ENCODE measurements at places on chromosomes 7 and 10.

- DNase-seq: no peak
These were observed 9.4 kb upstream of the CD36 start for GRCh38 chr7:80629023-80629422.

GRCh38 chr7:71009636-71010035, 122.3 kb upstream of the GALNT17 start:
- no peak for DNase-seq

GRCh38 chr10:75203724-75204123, 6.9 kb upstream of the VDAC2 start:
- DNase-seq: no peak

DNA sequence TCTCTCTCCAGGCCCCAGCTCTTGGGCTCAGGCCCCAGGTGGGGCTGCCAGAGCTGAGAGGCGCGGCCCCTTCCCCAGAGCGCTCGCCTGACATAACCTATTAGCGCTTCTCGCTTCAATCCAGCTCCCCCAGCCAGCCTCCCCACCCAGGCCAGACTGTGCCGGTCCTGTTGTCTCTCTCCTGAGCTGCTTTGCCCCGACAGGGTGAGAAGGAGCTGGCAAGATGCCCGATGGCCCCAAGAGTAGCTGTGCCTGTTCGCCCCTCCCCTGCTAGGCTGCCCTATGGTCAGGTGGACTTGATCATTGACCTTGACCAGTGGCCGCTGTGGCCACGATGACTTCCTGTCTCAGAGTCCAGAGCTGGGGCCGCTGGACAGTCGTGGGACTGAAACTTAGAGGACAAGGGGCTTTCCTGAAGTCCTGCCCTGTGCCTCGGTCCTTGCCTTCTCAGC, 9.1 kb downstream of the TMEM270 start:
- DNase-seq: no peak

- no peak for DNase-seq
These were observed 13.8 kb downstream of the TCF7L2 start for GRCh38 chr10:112963835-112964234.

DNA sequence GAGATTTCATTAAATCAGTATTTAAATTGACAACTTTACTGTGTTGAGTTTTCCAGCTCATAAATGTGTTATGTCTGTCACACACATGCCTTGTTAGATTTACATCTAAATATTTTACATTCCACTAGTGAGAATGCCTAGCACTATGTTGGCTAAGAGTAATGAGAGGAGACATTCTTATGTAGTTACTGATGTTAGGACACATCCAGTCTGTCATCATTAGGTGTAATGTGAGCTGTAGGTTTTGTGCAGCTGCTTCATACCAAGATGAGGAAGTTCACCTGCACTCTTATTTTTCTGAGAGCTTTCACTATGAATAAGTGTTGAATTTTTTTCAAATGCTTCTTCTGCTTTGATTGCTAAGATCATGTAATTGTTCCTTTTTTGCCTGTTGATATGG, 218.0 kb upstream of the IGFBP3 start:
- peak; percentile 57 for DNase-seq

DNA sequence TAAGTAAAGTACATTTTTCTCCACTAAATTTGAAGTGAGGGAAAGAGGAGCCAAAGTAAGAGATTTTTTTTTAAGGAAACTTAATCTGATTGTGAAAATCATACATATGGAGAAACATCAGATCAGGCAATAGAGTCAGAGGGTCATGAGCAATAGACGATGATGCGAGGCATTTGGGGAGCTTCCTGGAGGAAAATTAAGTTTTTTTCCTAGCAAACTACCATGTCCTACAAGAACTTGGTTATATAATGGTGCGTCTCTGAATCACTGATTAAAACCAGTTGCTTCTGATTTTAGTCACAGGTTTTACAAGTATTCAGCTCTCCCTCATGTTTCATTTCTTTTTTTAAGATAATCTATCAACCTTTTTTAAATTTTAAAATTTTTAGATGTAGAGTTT, 52.1 kb upstream of the MTURN start:
- no peak for DNase-seq

GRCh38 chr10:119777686-119778085, 51.8 kb downstream of the INPP5F start:
- DNase-seq: no peak

GRCh38 chr10:92239600-92240288, 51.1 kb downstream of the CPEB3 start:
- DNase-seq: peak; percentile 28

DNA sequence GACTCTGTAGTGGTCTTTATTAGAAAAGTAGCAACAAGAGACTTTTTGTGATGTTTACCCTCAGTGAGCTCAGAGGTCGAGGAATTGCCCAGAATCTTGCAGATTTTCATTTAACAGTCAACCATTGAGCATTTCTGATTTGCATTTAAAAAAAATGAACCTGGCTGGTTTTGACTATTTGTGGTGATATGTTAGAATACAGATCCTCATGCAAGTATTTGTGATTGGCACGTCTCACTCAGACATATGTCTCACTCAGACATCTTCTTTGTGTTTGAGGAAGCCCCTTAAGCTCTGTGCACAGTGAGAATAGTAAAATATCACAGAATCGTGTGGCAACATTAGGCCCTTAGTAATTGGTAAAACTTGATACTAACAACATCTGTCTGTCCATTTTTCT, 113.2 kb downstream of the SND1 start:
- DNase-seq: no peak

GRCh38 chr10:23826421-23826820, 382.5 kb upstream of the KIAA1217 start:
- peak; percentile 34 for DNase-seq

DNA sequence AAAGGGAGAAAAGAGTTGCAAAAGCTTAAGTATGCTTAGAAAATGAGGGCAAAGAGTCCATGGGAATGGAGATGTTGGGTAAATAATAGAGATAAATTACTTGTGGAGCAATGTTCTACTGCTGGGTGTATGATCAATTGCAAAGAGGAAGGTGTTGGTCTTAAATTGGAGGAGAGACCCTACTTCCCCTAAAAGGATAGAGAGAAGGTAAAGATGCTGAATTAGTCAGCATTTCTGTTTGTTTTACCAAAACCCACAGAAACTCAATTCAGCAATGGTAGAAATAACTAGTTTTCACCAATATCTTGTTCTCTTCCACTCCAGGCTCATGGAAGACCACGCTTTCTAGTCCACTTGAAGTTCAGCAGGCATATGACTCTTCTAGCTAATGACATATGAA, 32.1 kb downstream of the ASB4 start:
- no peak for DNase-seq

GRCh38 chr7:16404636-16405035, 16.7 kb downstream of the CRPPA start:
- DNase-seq: no peak

DNA sequence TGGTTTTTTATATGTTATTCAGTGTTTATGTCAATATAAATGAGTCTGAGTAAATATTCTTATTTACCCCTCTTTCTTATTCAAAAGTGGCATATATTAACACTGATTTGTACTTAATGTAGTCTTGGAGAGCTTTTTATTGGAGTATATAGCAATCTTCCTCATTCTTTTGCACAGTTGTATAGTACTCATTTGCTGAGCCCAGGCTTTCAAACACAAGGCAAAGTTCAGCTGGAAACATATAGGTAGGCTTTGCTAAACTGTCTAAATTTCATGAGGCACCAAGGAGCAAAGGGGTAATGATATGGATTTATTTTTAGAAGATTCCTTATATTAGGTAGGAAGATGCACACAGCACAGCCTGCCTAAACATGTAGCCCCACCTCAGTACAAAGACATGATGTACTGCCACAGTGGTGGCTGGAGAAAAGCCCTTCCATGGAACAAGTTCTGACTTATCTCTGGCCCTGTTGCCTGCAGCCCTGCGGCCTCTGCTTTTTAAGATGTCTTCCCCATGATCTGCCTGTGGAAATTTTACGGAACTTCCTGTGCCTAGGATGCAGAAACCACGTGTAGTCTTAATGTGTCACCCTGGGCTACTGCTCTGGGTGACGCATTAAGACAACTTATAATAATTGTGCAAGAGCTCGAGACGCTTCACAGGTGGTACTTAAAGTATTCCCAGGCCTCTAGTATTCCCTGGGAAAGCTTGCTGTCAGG, 9.6 kb upstream of the PDCD4 start:
- peak; percentile 77 for DNase-seq

DNA sequence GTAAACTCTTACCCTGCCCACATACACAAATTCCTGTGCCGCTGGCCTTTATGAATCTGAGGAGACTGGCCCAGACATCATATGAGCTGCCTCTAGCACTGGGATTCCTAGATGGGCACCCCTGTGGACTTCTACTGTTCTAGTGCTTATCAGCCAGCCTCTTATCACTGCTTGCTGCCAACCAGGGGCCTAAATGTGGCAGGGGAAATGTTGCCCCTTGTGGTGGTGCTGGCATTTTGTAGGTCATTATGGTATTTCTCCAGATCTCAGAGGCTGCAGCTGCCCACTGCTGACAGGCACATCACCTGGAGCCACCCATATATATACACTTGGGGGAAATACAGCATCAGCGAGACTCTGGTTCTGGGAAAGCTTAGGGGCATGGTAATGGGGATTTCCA, 5.4 kb downstream of the SFR1 start:
- DNase-seq: peak; percentile 27

DNA sequence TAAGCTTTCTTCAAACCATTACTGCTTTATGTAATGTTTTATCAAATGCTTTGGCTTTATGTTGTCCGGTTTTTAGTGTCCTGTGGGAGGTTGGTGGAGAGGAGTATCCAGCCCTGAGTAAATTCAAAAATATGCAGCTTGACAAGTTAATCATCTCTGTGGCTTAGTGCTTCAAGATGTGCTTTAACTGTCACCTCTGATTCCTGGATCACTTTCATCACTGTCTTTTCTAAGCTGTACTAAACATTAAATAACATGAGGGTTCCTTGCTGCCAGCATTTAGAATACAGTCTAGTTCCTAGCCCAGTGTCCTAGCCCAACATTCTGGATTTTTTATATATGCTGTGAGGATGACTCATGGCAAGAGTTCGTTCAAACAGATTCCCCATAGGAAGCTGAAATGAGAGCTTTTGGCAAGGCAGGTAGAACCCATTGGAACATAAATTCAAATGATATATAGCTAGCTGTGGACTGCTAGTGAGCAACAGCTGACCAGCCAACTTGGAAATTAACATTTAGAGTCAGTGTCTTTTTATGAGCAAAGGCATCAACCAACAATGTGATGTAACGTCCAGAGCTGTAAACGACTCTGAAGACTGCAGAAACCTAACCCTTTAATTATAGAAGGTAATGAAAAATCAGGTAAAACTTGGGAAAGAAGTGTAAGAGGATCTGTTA, 80.6 kb upstream of the OIT3 start:
- peak; percentile 74 for DNase-seq

DNA sequence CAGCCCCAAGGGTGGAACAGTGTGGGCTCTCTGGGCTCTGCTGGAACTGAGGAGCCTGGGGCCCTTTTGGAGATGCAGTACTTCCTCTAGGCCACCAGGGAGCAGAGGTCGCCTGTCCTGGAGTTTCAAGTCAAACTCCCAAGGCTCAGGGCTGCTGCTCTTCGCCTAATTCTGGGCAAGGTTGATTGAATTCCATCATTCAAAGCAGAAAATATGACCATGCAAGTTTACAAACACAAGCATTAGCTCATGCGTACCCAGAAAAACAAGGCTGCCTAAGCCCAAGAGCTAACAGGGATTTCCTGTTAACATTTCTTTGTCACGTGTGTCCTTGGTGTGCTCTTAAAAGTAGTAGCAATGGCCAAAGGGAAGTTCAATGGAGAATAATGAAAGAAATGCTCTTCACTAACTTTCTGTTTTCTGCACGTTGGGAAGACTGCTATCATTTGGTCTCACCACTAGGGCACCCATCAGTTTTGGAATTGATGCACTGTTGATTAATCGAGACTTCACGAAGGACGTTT, 20.1 kb downstream of the LDB3 start:
- DNase-seq: peak; percentile 60
